ENCODE measurements at places on chromosomes 3 and 15. TPM values are rescaled to one million over a fixed set of nuclear protein-coding genes. Genes with fewer than 3 reads are reported as not detected.

CLRN1 gene
- total RNA-seq: not detected

GABRR3 gene
- not detected for total RNA-seq

GP5 gene
- total RNA-seq: 0.22 TPM

KIF15 gene
- 0.72 TPM for total RNA-seq

CATSPER2 gene
- 6.5 TPM for total RNA-seq

RGMA gene
- 4.7 TPM for total RNA-seq

CPN2 gene
- 0.72 TPM for total RNA-seq

NOX5 gene
- 0.60 TPM for total RNA-seq

MYO5C gene
- total RNA-seq: 41.6 TPM

TERB2 gene
- not detected for total RNA-seq

IQCH gene
- 7.7 TPM for total RNA-seq

SLC28A1 gene
- total RNA-seq: 12.8 TPM

A4GNT gene
- not detected for total RNA-seq

CAMK2N2 gene
- total RNA-seq: 0.31 TPM

NCKIPSD gene
- total RNA-seq: 31.2 TPM

PRICKLE2 gene
- total RNA-seq: 22.9 TPM

SCN11A gene
- 0.25 TPM for total RNA-seq

SLC28A2 gene
- not detected for total RNA-seq

SUSD5 gene
- total RNA-seq: 13.8 TPM

DAZL gene
- not detected for total RNA-seq

BSN gene
- 1.3 TPM for total RNA-seq

PLA1A gene
- total RNA-seq: 6.7 TPM

CORO2B gene
- total RNA-seq: 7.9 TPM

DPPA2 gene
- total RNA-seq: 0.19 TPM

PRKAR2A gene
- total RNA-seq: 49.9 TPM

CCR9 gene
- 0.22 TPM for total RNA-seq

SYNPR gene
- not detected for total RNA-seq

B3GNT5 gene
- 9.9 TPM for total RNA-seq

EIF4E3 gene
- total RNA-seq: 37.1 TPM

ROBO1 gene
- total RNA-seq: 22.1 TPM

CRABP1 gene
- total RNA-seq: not detected

SPTSSB gene
- total RNA-seq: 7.8 TPM

KNL1 gene
- total RNA-seq: 1.1 TPM

ALDH1L1 gene
- 60.0 TPM for total RNA-seq

LOXL1 gene
- total RNA-seq: 33.2 TPM

ZBTB47 gene
- total RNA-seq: 26.6 TPM

TRPC1 gene
- total RNA-seq: 13.2 TPM

MINAR1 gene
- 0.47 TPM for total RNA-seq

HRG gene
- 0.35 TPM for total RNA-seq

PIF1 gene
- total RNA-seq: 2.0 TPM

EAF2 gene
- total RNA-seq: 13.9 TPM

Data from kidney (tissue), 22 donors.